AG04449 (cell line): ENCODE measurements at places on chromosomes 4 and X.

DNA sequence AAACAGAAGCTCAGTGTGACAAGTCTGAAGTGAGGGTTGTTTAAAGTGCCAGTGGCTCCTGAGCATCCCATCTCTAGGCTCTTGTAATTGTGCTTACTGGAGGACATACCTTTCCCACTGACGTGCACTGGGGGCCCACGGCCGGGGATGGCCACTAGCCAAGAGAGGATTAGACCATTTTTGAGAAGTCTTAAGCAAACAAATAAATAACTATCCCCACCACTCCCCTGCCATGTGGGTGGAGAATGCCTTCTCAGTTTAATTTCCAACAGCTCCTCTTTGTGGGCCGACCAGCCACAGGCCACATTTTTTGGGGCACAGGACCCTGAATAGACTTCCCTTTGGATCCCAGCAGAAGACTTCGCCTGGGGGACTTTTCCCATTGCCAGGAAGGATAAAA, 125.0 kb upstream of the MSX1 start:
- no peak for DNase-seq

- DNase-seq: no peak
Measured at GRCh38 chr4:1400831-1401408, 5.3 kb downstream of the NKX1-1 start.

DNA sequence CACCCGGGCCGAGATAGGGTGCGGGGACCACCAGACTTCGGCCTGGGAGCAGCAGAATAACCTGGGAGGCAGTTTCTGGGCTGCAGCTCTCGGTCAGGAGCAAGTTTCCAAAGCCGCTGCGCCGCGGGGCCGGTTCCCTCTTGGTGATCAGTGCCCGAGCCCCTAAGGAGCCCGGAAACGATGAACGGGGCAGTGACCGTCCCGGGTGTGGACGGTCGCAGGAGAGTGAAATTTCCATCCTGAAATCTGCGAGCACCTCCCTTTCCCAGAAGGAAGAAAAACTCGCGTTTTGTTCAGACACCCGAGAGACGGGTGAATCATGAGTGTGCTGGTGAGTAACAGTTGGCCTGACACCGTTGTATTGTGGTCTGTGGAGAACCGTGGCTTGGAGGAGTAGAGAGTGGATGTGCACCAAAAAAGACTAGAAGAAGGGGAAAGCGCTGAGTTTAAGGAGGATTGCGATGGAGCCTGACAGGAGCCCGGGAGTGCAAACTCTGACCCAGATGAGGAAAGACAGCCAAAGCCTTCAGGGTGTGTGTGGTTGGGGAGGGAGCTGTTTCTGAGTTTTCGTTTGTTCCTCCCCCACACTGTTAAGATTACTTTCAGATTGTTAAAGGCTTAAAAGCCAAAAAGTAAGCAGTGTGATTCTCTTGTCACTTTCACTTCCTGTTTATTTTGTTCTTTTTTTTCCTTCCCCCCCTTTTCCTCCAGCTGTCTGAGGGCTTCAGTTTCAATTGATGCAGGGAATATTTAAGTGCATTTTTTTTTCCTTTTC, 828 bp downstream of the MCUB start:
- DNase-seq: peak; percentile 17

DNA sequence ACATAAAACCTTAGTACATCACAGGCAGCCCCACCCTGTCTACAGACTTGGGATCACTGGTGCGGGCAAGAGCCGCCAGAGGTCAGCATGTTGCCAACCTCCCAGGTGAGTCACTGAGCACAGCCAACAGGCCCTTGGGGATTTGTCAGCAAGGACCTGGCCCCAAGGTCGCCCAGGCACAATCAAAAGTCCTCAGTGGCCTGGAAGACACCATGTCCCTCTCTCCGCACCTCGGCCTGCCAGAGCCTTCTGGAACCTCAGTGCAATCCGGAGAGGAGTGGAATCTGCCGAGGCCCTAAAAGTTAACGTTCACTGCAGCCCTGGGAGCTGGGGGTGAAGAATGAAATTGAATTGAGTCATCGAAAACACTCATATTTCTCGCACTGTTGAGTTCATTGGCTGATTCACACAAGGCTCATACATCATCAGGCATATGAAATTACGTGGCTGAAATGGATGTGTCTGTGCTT, 74.3 kb downstream of the WFS1 start:
- peak; percentile 19 for DNase-seq

DNA sequence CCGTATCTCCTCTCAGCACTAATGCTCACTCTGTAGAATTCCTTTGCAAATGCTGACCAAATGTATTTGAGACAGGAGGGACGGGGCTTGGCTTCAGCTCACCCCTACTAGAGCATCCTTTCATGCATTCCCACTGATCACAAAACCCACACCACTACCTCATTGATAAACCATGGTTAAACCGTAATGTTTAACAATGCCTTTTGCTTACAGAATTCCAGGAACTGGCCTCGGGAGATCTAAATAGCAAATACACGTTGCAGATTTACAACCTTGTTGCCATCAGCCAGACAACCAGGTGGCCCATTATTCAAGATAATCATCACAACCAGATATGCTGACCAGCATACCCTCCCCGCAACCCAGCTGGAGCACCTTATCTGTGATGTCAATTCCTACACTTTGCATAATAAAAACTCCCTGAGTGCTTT, 391.9 kb downstream of the KCTD8 start:
- DNase-seq: no peak

- DNase-seq: no peak
Measured at GRCh38 chr4:87326460-87326859, 3.8 kb upstream of the HSD17B13 start.

GRCh38 chr4:7165874-7166201, 26.5 kb upstream of the SORCS2 start:
- DNase-seq: no peak

DNA sequence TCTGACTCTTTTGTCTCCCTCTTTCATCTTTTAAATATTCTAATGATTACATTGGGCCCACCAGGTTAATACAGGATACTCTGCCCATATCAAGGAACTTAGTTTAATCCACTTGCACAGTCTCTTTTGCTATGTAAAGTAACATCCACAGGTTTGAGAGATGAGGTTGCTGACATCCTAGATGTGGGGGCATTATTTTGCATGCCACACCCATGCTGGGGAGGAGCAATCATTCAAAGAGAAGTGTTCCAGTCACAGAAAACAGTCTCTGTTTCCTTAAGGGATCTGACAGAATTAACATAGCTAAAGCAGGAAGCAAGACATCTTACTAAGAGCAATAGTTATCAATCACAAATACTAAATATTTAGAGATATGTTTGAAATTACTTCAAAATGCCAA, 11.5 kb upstream of the TRAM1L1 start:
- no peak for DNase-seq

DNA sequence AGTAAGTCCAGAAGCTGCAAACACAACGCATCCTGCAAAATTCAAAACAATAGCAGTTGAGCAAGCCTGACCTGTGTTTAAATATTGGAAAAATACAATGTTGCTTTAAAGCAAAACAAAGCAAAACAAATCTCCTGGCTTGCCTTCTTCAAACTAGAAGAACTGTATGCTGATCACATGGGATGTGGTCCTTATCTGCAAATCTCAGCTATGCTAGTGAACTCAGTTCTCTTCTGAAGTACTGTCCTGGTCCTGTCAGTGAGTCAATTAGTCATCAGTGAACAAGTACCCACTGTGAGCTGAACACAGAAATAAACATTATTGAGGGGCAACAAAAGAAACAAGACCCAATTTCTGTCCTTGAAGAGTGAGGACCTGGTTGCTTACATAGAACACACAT, 522.5 kb downstream of the SMARCA1 start:
- no peak for DNase-seq

GRCh38 chrX:105464618-105465017, 244.1 kb upstream of the TEX13A start:
- no peak for DNase-seq

- DNase-seq: no peak
Measured at GRCh38 chr4:40299811-40300292, 35.3 kb upstream of the CHRNA9 start.

- DNase-seq: no peak
Measured at GRCh38 chrX:149518236-149518635, 13.1 kb upstream of the IDS start.

- DNase-seq: no peak
Measured at GRCh38 chr4:181293541-181293940, 949.7 kb upstream of the TENM3 start.

- no peak for DNase-seq
Measured at GRCh38 chr4:86950831-86951525, 16.2 kb downstream of the AFF1 start.

DNA sequence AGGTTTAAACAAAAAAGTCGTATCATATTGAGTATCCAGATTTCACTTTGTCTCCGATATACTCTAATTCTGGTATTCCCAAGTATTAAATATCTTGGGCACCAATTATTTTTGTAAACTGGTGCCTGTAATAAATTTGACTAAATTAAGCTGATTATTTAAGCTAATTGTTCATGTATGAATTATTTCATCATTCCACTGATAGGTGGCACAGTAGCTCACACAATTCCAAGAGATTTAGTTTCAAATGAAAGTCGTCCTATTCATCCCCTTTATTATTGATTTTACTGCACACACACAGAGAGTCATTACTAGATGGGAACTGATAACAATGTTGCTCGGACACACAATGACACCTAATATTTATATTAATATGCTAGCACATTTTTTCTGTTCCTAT, 432.4 kb downstream of the DMD start:
- no peak for DNase-seq

DNA sequence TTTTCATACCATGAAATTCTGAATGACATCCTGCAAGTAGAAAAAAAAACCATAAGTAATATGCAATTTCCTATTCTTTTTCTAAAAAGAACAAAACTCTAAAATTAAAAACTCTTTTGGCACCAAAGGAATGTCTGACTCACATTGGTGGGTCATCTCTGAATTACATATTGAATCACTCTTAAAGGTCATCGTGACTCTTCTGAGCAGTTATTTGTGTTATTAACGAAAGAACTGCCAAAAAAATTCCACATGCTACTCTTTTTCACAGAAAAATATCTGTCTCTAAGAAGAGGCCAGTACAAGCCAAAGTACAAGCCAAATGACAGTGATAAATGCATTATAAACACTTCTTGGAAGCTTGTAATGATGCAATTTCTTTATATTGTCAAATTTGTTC, 282.2 kb downstream of the GUCY2F start:
- peak; percentile 4 for DNase-seq

DNA sequence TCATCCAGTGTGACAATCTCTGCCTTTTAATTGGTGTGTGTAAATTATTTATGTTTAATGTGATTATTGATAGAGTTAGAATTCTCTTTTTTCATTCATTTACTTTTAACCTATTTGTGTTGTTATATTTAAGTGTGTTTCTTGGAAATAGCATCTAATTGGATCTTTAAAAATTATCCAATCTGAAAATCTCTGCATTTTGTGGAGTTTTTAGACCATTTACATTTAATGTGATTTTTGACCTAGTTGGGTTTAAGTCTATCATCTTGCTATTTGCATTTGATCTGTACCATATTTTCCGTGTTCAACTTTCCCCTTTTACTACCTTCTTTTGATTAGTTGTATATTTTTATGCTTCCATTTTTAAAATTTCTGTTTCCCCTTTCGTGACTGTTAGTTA, 71.3 kb downstream of the TENM3 start:
- DNase-seq: no peak

DNA sequence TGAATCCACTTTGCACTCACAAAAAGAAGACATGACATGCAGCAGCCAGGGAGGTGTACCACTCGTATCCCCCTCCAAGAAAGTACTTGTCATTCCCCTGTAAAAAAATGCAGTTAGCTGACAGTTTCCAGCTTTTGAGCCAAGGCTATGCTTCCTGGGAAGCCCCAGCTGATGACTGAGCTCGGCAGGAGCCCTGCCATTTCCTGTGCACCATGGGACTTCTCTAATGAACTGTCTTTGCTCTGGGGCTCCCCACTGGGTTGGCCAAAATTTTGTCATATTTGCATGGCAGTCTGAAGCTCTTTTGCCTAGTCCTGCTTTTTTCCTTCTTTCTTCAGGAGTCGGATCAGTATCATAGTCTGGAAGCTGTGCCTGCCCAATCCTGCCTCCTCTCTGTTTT, 104.5 kb upstream of the MAOA start:
- no peak for DNase-seq

DNA sequence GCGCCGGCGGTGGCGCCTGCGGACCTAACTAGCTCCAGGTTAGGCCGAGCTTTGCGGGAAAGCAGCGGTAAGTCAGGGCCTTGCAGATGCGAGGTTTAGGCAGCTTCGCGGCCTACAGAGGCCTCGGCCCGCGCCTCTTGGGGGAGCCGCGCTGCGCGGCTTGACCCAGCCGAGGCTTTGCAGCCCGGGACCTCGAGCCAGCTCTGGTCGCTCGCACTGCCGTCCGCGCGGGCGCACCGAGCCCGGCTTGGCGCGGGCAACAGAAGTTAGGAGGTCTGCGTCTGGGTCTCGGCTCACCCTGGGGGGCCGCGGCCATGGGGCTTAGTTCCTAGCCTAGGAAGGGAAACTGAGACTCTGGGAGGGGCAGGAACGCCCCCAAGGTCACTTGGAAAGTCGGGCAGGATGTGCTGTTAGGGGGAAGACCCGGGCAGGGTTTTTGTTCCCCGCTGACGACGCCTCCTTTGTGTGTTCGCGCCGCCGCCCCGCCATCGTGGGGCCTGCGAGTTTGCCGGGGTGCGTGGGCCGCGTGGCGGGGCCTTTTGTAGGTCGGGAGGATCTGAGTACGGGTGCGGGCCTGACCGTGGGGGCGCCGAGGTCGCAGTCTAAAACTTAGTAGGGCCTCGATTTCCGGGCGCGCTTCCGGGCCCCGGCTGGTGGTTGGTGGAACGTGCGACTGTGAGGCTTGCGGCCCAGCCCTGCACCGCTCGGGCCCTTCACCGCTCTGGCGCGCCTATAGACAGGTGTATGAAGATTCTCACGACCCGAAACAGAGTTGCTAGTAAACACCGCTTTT, 482 bp downstream of the RNF4 start:
- no peak for DNase-seq

- DNase-seq: no peak
Measured at GRCh38 chrX:155966876-155967275, 30.6 kb upstream of the IL9R start.

DNA sequence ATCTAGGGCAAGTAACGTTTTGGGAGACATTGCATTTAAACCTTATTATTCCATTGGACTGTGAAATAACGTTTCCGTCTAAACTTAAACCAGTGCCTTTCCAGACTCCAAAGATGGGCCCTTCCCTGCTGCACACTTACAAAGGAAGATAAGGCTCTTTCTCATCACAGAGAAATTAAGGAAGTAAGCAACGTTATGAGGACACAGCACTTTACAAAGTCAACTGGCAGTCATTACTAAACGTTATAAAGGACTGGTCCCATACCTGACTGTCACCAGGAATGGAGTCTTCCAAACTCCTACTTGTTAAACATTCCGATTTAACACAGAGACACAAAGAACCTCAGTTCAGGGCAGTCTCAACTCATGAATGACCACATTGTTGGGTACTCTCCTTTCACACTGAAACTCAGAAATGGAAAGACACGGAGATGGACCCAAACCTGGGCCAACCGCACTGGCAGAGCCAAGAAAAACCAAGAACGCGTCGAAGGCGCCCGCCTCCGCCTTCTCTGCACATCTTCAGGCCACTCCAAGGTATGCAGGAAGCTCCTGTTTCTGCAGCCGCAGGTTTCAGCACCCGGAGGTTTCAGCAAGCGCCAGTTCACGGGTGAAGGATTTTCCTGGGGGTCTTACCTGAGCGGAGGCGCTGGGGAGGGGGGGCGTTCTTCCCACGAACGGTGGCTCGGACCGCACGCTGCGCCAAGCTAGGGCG, 670 bp downstream of the PAPSS1 start:
- DNase-seq: no peak

- DNase-seq: no peak
Measured at GRCh38 chr4:123246085-123246484, 150.5 kb upstream of the SPRY1 start.

GRCh38 chrX:3522101-3522650, 175.7 kb upstream of the MXRA5 start:
- DNase-seq: peak; percentile 87
